CD4-positive, CD25-positive, alpha-beta regulatory T cell (primary cell): ENCODE measurements at places on chromosomes 4 and X.

- no peak for DNase-seq
Measured at GRCh38 chr4:104020641-104021040, 300.9 kb upstream of the TACR3 start.

- no peak for DNase-seq
Measured at GRCh38 chrX:3545901-3546300, 167.5 kb downstream of the PRKX start.

- DNase-seq: no peak
Measured at GRCh38 chr4:152340818-152341217, 195.1 kb downstream of the FBXW7 start.

GRCh38 chr4:39526765-39527295 is 409 bp downstream of the UGDH start:
- DNase-seq: no peak

DNA sequence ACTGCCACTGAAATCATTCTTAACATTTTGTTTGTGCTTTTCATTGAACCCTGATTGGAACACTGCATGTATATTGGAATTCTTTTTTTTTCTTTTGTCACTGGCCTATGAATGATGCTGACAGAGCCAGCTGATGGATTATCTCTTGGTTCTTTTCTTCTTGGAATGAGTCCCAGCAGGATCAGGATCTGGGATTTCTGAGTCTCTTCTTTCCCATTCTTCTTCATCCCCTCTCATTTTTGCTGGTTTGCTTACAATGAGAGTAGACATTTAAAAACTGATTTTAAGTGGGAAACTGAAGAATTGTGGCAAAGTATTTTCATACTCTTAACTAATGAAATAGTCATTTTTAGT is 9.0 kb downstream of the DCUN1D4 start:
- DNase-seq: no peak

DNA sequence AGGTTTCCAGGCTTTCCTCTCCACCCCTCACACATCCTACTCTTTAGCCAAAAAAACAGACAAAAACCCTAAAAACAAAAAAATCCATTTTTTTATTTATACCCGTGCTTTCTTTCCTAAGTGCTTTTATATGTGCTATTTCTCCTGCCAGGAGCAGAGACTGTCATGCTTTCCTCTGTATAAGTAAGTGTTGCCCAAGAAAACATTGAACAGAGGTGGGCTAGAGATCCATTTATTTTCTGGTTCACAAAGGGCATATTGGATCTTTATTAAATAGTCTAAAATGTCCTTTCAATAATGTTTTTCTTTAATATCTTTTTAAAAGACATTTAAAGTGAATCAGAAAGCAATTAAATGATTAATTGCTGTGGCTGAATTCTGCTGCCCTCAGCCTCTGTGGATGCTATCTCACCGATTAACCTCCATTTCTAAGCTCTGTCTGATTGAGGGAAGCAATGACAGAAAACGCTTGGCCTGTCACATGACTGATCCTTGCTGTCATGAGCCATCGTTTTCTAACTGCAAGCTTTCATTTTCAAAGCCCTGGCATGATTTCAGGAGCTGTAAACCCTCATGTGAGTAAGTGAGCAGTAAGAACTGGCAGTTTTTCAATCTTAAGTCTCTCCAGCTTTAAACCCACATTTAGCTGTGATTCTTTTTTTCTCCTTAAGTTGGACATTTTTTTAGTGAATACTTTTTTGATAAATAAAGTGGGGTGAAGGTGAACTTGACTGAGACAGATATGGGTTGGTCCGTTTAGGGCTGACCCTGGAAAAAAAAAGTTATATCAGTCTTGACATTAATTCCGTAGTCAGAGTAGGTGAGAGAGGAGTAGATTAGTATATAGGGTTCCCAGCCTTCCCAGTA is 180.7 kb upstream of the PGRMC2 start:
- DNase-seq: no peak

DNA sequence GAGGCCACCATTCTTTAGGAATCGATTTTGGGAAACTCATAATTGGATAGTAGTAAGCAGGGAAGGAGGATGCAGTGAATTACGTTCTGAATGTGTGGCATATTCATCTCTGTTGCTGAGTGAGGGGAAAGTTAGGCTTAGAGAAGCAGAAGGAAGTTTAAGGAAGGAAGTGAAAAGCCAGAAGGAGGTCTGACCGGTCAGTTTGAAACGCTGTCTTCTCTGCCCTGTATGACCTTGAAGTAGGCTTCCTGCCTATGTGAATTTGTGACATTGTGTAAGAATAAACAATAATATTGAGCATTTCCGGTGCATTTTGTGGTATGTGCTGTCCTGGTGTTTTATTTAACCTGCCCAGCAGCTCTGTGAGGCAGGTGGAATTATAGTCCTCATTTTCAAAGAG is 67.3 kb downstream of the PDLIM5 start:
- no peak for DNase-seq

DNA sequence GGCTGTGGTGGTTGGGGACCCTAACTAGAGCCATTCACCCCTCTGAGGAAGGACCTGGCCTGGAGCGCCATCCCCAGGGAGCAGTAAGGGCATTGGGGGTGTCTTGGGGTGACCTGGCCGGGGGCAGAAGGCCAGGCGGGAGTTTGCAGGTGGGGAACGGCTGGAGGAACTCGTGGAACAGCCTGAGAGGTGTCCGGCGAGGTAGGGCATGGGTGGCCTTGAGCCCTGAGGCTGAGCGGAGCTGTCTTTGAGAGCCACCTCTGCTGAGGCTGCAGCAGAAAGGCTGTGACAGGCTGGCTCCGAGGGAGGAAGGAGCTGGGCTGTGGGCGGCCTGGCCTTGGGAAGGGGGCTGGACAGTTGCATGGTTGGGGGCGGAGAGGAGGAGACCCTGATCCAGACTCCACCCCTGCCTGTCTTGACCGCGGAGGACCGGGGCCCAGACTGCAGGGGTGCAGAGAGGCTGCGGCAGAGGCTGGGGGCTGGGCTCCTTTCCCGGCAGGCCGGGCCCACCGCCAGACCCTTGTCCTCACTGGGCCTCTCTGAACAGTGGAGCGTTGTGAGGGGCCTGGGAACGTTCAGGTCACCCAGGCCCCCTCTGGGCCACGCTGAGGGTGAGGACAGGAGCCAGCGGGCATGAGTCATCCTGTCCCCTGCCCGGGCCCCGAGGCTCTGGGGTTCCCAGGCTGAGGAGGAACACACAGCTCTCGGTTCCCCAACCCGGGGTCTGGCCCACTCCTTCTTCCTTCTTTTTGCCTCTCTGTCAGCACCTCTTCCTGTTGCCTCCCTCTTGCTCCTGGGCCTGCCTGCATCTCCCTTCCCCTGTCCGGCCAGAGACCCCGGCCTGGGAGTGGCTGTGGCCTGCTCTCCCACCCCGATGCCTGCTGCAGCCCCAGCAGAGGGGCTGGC is 8.1 kb downstream of the SH3BP2 start:
- no peak for DNase-seq

DNA sequence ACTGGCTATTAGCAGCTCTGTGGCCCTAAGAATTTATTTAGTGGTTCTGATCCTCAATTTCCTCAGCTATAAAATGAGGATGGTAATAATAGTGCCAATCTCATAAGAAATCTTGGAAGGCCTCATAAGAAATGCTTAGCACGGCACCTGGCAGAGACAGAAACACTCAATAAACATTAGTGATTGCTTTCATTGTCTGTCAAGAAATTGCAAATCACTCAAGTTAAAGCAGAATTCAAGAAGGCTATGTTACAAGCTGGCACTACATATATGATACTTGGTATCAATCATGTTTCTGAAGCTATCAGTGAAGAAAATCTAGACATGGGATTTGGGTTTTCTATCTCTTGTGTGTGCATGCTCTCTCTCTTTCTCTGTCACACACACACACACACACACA is 267.7 kb upstream of the KCNIP4 start:
- no peak for DNase-seq

DNA sequence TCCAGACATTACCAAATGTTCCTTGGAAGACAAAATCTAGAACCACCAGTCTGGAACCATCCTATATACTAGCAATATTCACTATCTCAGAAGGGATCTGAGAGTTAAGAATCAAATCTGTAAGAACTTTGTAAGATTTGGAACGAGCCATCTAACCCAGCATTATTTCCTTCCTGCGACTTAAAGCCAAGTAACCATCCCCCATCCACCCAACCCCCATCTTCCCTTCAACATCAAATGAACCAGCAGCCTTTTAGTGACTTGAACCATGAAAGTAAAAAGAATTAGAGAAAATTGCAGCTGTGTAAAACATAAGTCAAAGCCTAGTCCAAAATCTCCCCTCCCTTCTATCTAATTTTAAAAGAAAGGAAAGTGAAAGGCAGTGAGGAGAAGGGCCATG is 15.6 kb downstream of the RBM47 start:
- no peak for DNase-seq

- DNase-seq: no peak
Measured at GRCh38 chr4:35151816-35152572, 1092.3 kb downstream of the ARAP2 start.

DNA sequence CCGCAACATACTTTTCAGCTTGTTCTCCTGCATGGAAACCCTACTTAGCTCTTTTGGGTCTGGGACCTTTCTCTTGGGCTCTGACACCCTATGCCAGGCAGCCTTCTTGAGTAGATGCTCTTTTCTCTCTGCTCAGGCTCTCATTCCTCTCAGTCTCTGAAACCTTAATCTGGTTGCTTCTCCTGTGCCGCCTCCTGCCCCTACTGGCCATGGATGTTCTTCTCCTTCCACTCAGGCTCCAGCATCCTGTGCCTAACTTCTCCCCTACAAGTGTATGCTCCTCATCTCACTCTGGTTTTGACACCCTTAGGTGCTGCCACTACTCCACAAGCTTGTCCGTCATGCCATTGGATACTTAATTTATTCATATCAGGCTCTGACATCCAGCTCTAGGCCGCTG is 15.2 kb downstream of the BLTP1 start:
- DNase-seq: no peak

DNA sequence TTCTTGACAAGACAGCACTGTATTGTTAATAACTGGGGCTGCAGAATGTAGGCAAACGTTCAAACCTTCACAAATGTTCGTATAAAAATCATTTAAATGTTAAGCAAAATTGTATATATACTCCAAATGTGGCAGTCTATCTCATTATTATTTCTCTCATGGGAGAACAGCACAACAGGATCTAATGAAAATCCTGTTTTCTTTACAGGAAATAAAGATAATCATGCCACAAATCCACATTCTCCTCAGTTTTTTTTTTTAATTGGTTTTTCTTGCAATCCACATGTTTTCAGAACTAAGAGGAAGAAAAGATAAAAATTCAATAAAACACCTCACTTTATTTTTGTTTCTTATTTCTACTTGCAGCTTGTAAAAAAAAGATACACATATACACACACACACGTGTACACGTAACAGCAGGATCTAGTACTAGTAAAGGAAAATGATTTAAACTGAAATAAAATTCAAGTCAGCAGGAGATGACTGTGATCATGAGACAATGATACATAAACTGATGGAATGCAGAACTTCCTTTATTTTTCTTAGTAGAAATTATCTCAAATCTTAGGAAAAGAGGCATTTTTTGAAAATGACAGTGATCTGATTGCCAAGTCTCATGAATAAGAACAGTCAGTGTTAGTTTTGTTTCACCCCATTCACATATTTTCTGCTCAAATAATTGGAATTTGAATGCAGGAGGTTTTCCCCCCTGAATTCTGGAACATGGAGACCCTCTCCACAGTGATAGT is 11.3 kb downstream of the APBB2 start:
- no peak for DNase-seq

DNA sequence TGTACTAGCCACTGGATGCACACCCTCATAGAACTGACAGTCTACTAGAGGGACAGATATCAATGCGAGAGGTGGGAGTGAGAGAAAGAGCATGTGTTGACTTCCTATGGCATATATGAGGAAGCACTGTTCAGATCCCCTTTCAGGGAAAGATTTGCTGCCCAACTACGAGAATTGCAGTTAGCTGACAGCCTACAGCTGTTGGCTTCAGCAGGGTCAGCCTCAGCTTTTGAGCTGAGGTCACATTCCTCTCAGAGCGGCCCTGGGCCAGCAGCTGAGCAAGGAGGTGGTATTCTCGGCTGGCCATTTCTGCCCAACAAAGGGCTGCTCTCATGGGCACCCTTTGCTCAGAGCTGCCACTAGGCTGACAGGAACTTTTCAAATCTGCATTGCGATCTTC is 580.2 kb downstream of the MID1IP1 start:
- DNase-seq: no peak

- no peak for DNase-seq
Measured at GRCh38 chr4:161186012-161186411, 977.8 kb downstream of the FSTL5 start.

DNA sequence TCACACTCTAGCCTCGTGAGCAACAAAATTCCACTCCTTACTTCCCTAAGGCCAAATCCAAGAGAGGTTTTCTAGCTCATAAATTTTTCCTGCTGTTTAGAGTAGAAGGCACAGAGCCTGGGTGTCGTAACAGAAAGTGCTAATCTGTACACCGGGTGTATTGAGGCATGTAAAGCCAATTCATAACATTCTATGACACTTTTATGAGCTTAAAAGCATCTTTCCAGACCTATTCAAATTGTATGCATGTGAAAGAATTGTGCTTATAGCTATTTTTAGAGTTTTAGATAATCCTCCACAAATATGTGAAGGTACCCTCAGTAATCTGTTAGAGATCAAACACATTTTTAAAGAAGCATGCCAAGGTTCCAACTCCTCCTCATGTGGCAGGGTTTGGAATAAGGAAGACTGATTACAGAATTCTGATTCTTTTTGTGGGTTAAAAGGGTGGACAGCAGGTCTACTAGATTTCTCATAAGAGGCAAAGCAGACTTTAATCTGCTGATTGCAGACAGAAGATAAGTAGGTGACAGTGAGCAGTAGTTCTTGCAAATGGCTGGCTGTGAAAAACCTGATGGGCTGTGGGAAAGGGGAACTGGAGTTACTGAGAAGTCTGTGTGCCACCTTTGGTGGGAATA is 25.5 kb upstream of the LRCH2 start:
- DNase-seq: no peak

- DNase-seq: no peak
Measured at GRCh38 chrX:52277666-52278065, 91.2 kb upstream of the XAGE2 start.

- no peak for DNase-seq
Measured at GRCh38 chr4:73520821-73521220, 39.3 kb downstream of the AFM start.

DNA sequence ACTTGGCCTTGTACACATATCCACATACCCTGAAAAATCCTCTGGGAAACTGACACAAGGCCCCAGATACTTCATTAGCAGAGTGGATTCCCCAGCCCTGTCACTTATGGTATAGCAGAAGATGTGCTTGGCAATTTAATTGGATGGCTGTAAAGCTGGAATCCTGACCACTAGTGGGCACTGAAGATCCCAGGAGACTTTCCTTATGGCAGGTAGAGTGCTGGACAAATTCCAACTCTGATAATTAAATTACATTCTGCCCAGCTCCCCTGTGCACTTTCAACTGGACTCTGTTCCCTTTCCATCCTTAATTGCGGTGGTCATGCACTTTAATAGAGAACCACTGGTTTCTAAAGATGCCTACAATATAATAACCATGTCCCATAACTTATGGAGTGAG is 119.8 kb downstream of the DCK start:
- DNase-seq: no peak
